Stimulated activated CD4-positive, alpha-beta T cell treated with anti-CD3 and anti-CD28 coated beads, Interleukin-2, amount 100 ng/mL, for 48 hours (primary cell): ENCODE measurements at places on chromosomes 4 and X.

DNA sequence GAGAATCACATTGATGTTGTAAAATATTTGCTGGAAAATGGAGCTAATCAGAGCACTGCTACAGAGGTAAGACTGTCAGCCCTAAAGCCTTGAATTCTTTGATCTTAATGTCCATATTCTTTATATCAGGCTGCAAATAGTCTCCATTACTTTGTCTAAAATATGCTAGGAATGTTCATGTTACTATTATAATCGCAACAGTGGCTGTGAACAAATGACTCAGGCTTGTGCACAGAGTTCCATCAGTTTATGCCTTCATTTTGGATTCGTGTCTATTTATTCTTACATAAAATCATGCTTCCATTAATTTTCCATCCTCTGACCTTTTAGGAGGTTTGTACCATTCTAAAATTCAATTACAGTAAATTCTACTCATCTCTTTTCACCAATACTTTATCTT, 182.7 kb downstream of the ANK2 start:
- DNase-seq, result no peak

DNA sequence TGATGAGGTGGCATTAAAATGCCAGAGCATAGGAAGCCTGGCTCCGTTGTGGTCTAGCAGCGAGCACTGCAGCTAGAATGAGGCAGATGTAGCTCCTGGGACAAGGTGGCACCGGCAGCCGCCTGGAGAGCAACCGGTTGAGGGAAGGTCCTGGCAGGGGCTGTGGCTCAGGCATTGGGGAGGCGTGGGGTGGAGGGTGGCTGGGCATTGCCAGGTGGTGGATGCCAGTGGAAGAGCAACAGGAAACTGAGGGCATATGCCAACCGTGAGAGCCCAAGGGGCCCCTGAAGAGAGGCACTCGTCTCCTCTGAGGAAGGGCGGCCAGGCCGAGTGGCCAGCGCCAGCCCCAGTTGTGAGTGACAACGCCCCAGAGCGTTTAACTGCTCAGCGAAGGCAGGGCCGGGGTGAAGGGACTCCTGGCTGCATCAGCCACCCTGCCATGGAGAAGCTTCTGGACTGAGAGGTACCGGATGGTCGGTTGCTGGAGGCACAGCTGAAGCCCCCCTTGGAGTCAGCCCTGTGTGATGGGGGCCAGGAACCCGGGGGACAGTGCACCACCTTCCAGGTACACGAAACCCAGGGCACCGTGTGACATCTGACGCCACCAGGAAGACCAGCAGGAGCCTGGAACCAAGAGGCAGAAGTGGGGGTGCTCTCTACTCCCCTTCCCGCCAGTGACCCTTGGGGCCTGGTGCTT, 13.2 kb upstream of the PDE6B start:
- DNase-seq, result no peak

DNA sequence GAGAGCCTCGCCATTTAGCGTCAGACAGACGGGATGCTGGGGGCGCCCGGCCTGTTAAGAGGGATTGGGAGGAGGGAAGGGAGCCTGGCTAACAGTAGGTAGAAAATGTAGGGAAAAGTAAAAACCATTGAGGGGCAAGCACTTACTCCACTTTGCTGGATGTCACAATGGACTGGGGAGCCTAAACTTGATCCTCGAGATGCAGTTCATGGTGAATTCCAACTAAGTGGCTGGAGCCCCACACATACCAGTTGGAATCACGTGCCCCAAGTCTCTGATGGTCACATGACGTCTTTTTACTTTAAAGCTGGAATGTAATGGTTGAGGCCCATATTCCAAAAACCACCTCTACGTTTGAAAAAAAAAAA, 1.5 kb downstream of the PLS3 start:
- DNase-seq, result no peak

DNA sequence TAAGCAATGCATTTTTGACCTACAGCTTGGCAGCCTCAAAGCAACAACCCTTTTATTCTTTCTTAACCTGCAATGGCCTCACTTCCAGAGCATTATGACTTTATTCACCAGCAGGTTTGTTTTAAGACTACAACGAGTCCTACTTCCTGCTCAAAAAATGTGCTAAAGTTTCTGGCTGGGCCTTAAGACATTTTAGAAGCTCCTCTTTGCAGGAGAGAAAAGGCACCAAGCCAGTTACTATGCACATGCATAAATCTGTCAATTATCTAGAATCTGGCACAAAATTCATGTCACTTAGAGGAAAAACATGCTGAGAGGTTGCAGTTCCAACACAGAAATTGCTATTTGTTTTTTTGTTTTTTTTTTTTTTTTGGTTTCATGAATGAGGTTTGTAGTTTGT, 223.0 kb upstream of the EPHA5 start:
- no peak for DNase-seq

DNA sequence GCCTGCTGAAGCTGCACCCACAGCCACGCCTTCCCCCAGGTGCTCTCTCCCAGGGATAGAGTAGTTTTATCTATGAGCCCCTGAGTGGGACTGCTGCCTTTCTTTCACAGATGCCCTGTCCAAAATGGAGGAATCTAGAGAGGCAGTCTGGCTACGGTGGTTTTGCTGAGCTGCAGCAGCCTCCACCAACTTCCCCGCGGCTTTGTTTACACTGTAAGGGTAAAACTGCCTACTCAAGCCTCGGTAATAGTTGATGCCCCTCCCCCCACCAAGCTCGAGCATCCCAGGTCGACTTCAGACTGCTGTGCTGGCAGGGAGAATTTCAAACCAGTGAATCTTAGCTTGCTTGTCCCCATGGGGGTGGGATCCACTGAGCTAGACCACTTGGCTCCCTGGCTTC, 84.5 kb downstream of the PRKG2 start:
- no peak for DNase-seq

DNA sequence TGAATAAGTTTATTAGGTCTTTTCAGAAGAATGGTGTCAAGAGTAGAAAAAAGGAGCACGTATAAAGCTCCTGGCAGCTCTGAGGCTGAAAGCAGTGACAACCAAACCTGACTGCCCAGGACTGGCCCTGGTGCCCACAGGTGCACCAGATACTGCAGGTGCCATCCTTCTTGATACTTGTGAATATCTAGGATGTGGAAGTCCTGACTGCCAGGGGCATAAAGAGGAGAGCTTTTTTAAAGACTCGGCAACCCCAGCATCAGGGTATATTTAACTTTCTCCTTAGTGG, 60.7 kb downstream of the TMEM150C start:
- DNase-seq, result no peak

- DNase-seq, result peak; percentile 67
These were observed 31.6 kb upstream of the IRAK1 start for GRCh38 chrX:154051201-154051810.

- DNase-seq, result no peak
These were observed 239.6 kb downstream of the GBA3 start for GRCh38 chr4:22932326-22932725.

GRCh38 chr4:56127716-56128115, 179.0 kb downstream of the CEP135 start:
- no peak for DNase-seq

GRCh38 chrX:69815063-69815462, 199.2 kb downstream of the EDA start:
- DNase-seq, result no peak

DNA sequence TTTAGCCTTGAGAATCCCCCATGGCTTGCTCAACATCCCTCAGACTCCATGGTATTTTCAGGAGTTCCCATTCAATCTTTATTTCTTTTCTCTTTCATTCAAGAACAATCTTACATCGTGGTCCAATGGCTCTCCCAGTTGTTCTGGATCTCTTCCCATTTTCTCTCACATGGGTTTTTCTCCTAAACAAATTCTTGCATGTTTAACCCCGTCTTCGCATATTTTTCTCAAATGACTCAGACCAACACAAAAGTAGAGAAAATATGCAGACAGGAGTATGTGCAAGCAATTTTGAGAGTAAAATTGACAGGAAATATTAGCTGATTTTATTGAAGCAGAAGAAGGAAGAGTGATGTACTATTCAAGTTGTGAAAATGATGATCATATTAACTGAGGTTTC, 396.4 kb upstream of the TRAM1L1 start:
- no peak for DNase-seq

GRCh38 chrX:16466640-16467432, 183.1 kb upstream of the S100G start:
- DNase-seq, result no peak

DNA sequence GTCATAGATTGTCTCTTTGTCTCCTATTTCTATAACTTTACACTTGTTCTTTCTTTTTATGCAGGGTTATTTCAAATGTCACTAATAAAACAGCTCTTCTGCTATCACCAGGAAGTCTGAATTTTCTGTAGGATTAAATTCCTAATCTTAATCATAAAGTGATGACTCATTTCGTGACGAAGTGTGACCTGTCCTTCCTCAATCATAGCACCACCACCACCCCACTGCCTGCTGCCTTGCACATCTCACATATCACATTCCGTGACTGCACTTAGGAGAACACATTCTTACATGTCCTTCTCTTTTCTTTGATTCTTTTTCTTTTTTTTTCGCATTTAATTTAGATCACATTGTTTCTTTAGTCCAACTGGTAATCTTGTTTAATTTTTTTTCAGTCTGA, 57.7 kb upstream of the UGT2B7 start:
- DNase-seq, result no peak

DNA sequence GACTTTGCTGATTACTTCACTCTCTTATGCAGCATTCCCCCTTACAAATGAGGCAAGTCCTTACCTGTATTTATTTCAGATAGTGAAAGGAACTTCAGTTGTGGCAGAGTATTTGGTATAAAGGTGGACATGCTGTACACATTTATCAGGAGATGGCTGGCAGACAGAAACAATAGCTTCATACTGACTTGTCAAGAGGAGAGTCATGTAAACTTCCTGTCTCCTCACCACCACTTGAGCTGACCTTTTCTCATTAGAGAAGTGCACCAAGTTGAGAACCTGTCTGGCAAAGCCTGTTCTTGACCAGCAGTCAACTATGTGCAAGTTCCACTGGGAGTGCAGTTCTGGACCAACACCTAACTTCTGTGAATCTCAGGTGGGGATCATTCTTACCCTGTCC, 80.8 kb downstream of the LARP1B start:
- DNase-seq, result no peak

DNA sequence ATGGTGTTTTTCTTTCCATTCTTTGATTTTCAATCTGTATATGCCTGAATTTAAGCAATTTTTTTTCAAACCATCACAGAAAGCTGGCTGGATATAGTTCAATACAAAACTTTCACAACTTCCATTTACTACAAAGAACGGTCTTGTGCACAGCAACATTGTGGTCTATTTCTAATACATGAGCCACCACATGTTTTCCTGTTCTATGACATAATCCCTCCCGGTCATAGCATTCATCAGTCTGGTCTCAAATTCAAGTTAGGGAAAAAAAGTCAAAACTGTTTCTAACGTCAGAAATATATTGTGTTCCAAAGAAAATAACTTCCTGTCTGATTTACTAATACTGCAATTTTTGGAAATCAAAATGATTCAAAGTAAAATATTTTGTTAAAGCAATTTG, 7.5 kb upstream of the CXCL6 start:
- DNase-seq, result no peak
